ENCODE measurements at places on chromosomes 13 and 19.

DNA sequence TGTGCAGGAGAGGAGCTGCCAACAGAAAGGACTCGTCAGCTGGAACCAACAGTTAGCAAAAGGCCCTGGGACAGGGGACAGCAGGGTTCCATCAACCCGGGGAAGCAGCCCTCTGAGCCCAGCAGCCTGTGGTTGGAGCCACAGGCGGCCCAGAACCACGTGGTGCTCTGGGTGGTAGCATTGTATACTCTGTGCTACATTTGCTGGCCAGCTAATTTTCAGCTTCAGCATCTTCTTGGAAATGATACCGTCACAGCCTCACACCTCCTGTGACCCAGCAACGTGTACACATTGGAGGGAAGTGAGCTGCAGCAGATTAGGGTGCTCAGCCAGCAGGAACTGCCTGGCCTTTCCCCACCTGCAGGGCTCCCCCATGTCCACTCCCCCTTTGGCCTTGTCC is 13.1 kb upstream of the MTIF3 start:
- DNase-seq = no peak

- no peak for DNase-seq
Measured at GRCh38 chr19:14940266-14940665, 1.0 kb upstream of the OR7C2 start.

DNA sequence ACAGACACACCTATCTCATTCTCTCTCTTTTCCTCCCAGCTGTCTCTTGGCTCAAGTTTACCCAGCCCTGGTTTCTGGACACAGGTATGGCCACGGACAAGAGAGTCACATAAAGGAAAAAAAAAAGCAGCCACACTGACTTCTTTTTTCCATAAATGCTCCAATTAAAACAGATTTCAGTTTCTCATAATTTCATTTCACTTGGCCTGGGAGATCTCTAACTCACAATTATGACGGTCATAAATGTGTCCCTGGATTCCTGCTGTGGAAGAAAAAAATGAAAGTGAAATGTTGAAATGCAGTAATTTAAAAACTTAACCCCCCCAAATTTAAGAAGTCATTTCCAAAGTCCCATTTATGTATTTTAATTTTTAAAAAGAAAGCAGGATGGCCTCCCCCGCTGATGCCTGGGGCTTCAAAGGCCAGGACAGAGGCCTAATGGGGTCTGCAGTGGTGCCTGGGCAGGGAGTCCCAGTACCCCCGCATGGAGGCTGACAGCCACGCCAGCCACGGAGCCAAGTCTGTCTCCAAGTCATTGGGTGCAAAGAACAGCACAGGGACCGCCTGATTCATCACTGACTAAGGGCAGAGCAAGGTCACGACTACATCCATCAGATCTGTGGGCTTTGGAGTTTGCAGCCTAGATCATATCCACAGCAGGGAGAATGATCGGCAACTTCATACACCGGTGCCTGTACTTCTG is 79.7 kb downstream of the TSHZ3 start:
- no peak for DNase-seq

- no peak for DNase-seq
Measured at GRCh38 chr19:1582201-1582600, 10.5 kb downstream of the MBD3 start.

GRCh38 chr19:56960959-56961543 is 120.5 kb upstream of the PEG3 start:
- no peak for DNase-seq

GRCh38 chr19:10142701-10143375 is 23.1 kb upstream of the EIF3G start:
- DNase-seq = no peak

DNA sequence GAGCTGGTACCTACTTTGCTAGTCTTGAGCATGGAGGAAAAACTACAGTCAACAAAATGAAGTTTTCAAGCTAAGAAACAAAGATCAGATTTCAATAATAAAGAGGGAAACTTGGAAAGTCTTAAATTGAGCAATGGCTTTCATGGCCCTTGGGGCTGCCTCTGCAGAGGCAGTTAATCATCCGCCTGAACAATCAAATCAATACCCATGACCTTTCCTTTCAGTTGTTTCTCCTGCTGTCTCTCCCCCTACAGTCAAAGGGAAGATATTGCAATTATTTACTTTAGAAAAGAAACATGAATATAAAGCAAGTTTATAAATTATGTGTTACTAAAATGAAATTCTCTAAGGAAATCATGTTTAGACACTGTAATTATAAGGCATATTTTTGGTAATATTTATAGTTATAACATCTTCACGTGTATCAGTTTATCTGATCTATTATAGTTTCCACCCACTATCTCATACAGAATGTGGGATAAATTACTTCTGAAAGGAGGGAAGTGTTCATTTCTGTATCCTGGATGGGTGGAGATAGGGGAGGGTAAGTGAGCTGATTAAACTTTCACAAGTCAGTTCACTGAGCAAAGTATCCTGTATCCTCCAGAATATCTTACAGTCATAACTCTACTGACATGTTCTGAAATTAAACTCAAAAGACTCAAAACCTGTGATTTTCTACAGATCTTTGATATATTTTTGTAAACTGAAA is 72.4 kb upstream of the TSC22D1 start:
- DNase-seq = no peak

- DNase-seq = no peak
Measured at GRCh38 chr19:28196101-28196500, 1016.9 kb downstream of the UQCRFS1 start.

DNA sequence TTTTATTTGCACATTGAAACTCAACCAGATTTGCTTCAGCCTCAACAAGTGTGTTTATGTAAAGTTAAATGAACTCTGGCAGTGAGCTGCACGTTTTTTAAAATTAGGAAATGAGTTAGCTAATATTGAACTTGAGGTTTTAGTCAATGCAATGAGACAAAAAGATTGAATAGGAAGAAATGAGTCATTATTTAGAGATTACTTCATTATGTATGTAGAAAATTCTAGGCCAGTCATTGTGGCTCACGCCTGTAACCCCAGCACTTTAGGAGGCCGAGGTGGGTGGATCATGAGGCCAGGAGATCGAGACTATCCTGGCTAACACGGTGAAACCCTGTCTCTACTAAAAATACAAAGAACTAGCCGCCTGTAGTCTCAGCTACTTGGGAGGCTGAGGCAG is 22.8 kb upstream of the CD70 start:
- DNase-seq = no peak

DNA sequence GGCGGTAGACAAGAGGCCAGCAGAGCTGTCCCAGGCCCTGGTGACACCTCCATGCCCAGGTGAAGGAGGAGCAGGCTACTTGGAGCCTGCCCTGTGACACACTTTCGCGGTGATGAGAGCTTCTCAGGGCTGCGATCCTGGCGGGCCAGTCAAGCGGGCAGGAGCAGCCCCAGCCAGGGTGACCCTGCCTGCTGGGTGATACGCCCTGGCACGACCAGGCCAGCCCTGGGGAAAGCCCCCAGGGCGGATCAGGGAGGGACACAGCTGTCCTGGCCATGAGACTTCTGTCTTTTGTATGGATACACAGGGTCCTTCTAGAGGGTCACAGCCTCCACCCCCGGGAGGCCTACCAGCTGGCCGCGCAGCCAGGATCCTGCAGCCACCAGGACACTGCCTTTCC is 13.1 kb downstream of the DNM2 start:
- no peak for DNase-seq

DNA sequence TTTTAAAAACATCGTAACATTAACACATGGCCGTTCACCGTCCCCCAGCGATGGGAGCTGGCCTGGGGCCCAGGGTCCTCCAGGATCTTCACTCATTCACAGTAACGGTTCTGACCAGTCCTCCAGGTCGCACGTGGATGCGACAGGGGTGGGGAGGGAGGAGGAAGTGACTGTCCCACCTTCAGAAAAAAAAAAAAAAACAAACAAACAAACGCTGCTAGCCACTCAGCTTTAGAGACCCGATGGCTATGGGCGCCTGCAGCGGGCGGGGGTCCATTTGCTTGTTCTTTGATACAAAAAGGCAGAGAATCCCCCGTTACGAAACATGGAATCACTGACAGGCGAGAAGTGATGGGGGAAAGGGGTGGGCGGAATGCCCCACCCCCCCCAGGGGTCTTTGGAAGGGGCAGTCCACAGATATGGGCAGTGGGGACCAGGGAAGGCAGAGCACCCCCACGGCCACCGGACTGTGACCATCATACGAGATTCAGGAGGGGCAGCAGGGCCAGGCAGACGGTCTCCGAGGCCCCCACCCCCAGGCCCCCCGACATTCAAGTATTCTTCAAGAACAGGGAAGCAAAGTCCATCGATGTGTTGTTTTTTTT is 13.3 kb downstream of the MKNK2 start:
- DNase-seq = no peak

GRCh38 chr13:31011901-31012654 is 79.6 kb downstream of the TEX26 start:
- no peak for DNase-seq

DNA sequence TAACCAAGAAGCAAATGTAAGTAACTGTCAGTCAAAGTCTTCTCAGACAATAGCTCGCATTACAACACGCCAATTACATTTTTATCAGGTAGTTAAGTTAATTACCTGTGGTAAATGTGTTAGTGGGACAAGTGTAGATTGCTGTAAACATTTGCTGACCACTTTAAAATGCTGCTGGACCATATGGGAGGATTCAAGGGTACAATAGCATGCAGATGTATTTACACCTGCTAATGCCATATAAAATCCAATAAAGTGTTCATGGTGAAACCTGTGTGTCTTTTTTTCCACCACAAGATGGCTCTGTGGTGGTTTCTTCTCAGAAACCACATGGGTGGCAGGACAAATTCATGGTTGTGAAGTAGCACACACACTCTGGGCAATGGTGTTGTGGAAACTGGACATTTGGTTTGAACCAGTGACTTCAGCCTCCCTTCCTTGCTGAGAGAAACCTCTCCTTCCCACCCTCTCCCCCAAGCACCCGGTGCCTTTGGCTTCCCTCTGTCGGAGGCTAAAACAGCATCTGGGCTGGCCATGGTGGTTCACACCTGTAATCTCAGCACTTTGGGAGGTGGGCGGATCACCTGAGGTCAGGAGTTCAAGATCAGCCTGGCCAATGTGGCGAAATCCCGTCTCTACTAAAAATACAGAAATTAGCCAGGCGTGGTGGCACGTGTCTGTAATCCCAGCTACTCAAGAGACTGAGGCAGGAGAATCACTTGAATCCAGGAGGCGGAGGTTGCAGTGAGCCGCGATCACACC is 18.1 kb upstream of the GTF3A start:
- DNase-seq = peak; percentile 54

DNA sequence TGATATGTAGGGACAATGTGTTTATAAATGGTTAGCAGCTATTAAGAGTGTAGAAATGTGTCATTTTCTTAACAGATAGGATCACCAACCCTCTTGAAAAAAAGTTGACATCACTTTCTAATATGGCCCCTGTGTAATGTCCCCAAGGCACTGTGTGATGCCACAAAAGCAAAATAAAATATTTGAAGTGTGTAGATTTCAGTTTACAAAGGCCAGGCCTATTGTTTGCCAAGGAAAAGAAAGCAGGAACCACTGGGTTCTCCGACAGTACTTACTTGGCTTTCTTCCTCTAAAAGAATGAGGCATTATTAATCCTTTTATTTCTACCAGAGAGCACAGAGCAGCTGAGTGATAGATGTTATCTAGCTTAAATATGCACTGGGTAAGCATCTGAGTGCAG is 10.5 kb upstream of the GJA3 start:
- DNase-seq = no peak

- no peak for DNase-seq
Measured at GRCh38 chr13:112957295-112957677, 11.7 kb upstream of the MCF2L start.

DNA sequence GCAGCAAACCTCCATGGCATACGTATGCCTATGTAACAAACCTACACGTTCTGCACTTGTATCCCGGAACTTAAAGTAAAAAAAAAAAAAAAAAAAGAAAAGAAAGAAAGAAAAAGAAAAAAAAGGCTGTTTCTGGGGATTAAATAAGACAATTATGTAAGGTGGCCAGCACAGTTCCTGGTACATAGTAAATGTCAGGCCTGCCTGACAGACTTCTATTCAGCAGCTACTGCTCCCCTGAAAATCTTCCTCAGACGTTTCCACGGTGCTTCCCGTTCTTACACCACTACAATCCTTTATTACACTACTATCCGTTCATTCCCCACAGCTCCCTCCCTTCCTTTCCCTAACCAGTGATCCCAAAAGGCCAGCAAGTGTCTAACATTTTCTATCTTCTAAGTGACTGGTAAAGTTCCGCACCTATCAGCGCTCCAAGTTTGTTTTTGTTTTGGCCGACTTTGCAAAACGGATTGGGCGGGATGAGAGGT is 636 bp upstream of the RB1 start:
- DNase-seq = no peak

DNA sequence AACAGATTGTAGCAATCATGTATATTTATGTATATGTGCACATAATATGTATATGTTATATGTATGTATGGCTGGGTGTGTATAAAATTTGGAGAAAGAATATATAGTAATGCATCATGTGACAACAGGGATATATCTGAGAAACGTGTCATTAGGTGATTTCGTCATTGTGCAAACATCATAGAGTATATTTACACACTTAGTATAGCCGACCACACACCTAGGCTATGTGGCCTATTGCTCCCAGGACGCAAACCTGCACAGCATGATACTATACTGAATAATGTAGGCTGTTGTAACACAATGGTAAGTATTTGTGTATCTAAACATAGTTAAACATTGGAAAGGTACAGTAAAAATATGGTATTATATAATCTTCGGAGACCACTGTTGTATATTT is 43.8 kb downstream of the ESD start:
- DNase-seq = no peak

GRCh38 chr19:39254531-39255345 is 6.1 kb upstream of the IFNL4 start:
- peak; percentile 48 for DNase-seq

DNA sequence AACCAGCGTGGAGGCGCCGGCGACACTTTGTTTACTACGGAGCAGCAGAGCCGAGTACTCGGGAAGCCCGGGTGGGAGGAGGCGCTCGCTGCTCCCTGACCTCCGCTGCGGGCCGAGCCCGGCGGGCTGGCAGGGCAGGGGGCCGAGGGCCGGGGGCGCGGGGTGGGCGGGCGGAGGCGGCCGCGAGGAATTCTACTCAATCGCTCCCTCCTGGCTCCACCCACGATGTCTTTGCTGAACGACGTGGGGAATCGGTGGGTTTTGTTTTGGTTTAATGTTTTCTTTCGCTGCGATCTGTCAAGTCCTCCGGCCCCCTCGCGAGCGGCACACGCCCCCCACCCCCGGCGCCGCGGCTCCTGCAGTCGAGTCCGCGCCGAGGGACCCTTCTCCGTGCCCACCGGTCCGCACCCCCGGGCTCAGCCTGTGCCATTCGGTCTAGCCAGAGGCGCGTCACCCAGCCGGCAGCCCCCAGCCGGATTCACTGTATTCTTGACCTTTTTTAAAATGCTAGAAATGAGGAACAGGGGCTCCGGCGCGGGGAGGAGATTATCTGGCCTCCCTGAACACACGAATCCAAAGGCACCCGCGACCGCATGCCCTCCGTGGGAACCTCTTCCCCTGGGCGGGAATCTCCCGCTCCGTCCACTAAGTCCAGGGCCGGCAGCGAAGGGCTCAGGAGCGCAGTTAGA is 636 bp upstream of the FOXO1 start:
- no peak for DNase-seq

- DNase-seq = peak; percentile 71
Measured at GRCh38 chr19:45999653-46000121, 4.4 kb downstream of the CCDC61 start.

DNA sequence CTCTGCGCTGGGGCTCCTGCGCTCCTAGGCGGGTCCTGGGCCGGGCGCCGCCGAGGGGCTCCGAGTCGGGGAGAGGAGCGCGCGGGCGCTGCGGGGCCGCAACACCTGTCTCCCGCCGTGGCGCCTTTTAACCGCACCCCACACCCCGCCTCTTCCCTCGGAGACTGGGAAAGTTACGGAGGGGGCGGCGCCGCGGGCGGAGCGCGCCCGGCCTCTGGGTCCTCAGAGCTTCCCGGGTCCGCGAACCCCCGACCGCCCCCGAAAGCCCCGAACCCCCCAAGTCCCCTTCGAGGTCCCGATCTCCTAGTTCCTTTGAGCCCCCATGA is at the start of gene GJB2:
Gene GJB2 (minus strand): TSS at position 103 of the 326 bp plus-strand sequence. CDS start 3,357 bp downstream, outside the sequence.
- no peak for DNase-seq
